ENCODE measurements at places on chromosomes 16 and 17.

- DNase-seq, result no peak
These were observed 15.8 kb upstream of the RGS9 start for GRCh38 chr17:65121368-65121767.

DNA sequence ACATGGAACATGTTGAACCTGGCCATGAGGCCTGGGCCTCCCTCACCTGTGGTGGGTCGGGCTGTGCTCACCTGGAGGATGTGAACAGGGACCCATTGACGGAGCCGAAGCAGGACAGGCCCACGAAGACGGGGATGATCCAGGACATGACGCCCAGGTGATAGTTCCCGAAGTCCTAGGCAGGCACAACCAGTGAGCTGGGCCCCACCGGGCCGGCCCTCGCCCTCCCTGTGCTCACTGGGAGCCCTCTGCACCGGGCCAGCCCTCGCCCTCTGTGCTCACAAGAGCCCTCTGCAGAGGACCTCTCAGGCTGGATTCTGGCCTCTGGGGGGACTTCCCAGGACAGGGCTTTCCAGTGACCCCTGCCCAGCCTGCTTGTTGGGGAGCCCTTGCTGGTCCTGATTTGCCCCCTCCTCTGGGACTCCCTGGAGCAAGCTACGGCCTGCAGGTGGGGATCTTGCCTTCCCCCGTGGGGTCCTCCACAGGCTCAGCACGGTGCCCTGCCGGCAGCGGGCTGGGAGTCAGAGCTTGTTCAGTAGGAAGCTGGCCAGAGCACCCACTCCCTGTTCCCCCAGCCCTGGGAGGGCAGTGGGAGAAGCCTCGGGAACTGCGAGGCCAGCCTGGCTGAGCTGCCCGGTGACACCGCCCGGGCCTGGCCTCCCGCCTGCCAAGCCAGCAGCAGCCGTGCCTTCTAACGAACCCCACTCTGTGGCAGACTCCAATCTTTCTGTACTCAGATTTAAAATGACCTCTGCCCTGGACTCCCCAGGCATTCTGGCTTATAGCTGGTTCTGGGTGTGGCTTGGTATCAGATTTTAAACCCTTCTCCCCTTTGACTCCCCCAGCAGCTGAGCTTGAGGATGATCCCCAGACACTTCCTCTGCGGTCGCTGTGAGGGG, 30.4 kb downstream of the SLC7A5 start:
- no peak for DNase-seq

- DNase-seq, result no peak
These were observed at the start of gene PRRT2 for GRCh38 chr16:29811896-29812665. Gene PRRT2 (plus strand): TSS chr16:29812193. CDS start chr16:29813055, 862 bp downstream.

- DNase-seq, result no peak
These were observed 22.5 kb downstream of the DNAI2 start for GRCh38 chr17:74296548-74296936.

DNA sequence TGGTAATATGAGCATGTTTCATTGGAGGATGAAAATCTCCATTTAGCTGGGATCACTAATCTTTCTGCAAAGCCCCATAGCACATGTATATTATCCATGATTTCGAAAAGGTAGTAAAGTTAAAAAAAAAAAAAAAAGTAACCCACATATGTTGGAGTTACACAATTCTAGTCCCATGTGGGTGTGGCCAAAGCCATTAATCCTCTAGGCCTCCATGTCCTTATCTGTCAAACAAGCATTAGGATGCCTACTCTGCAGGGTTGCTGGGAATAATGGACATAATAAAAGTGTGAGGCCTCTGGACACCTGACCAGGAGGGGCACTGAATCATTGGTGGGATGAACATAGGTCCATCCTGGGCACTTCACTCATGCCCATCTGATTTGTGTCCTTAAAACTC, 29.2 kb upstream of the VAT1L start:
- no peak for DNase-seq

GRCh38 chr17:13302419-13302818, 284.6 kb upstream of the ELAC2 start:
- no peak for DNase-seq

GRCh38 chr17:77332981-77333685, 192.4 kb downstream of the SEC14L1 start:
- DNase-seq, result peak; percentile 28

- no peak for DNase-seq
These were observed 1.2 kb upstream of the CBX4 start for GRCh38 chr17:79840269-79840988.

- no peak for DNase-seq
These were observed 53.6 kb downstream of the WNT3 start for GRCh38 chr17:46764709-46765401.

DNA sequence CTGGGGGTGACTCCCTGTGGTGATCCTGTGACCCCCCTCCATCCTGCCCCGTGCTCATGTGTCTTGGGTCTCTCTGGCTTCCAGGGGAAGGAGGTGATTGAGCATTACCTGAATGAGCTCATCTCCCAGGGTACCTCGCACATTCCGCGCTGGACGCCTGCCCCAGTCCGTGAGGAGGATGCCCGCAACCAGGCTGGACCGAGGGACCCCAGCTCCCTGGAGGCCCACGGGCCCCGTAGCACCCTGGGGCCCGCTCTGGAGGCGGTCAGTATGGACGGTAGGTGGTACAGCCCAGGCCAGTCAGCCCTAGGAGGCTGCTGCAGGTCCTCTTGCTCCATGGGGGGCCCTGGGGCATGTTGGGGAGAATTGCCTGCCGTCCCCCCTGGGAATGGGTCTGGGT, 33.6 kb downstream of the SEC14L5 start:
- DNase-seq, result no peak

GRCh38 chr16:11484691-11485258, 101.9 kb downstream of the LITAF start:
- no peak for DNase-seq

Data from activated T-cell treated with anti-CD3 and anti-CD28 coated beads for 4 hours (primary cell).